ENCODE measurements at places on chromosomes 1 and 21. TPM values are rescaled to one million over a fixed set of nuclear protein-coding genes. Genes with fewer than 3 reads are reported as not detected.

Gene CELF3
- not detected for total RNA-seq

Gene BROX
- total RNA-seq: 54.2 TPM

Gene AK4
- 38.8 TPM for total RNA-seq

DNA sequence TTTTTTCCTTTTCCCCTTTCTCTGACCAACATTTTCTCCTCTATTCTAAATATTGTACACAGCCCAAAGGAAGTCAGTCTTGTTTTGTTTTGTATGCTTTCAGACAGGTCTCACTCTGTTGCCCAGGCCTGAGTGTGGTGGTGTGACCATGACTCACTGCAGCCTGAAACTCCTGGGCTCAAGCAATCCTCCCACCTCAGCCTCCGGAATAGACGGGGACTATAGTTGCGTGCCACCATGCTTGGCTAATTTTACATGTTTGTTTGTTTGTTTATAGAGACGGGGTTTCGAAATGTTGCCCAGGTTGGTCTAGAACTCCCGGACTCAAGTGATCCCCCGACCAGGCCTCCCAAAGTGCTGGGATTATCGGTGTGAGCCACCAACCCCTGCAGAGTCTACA, 72.8 kb downstream of the NRIP1 start:
- no peak for DNase-seq

DNA sequence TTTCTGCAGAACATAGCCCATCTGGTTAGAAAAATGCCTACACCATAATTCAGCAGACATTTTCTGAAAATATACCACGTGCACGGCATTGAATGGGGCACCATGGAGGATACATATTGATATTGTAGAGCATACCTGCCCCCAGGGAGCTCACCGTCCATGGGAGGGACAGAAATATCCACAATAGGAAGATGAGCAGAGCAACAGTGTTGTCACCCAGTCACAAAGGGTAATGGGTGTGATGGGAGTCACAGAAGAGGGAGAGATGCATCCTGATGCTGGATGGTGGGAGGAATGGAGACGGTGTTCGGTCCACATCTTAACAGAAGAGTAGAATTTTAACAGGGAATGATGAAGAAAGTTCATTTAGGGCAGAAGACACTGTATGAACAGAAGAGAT, 51.4 kb downstream of the ATP1A1 start:
- DNase-seq: no peak
